ENCODE measurements at places on chromosomes 3 and 15.

GRCh38 chr15:81293728-81294515 is 30.0 kb downstream of the STARD5 start:
- DNase-seq, result no peak

DNA sequence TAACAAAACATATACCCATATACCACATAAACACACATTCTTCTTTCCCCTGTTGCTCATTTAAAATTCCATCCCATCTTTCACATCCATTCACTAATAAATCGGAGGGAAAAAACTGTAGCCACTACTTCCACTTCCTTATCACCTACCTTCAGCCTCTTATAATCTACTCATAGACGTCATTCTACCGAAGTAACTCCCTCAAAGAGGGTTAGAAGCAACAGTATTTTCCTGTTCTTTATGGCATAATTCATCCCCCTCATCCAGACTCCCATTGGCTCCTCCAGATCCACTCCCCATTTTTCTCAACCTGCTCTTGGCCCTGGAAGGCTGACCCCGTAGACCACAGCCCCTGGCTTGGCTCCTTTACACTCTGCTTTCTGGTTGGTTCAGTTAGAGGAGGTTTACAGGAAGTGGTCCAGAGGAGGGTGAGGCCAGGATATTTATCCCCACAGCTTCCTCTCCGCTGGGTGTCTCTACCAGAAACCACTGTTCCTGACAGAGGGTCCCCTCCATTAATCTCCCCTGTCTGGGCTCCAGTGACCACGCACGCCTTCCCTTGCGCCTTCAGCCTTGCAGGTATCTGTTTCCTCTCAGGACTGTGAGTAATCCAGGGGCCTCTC is 46.3 kb downstream of the FMN1 start:
- DNase-seq, result no peak

- no peak for DNase-seq
Observed at GRCh38 chr3:150393745-150394144, 14.4 kb upstream of the TSC22D2 start.

- no peak for DNase-seq
Observed at GRCh38 chr3:42557854-42558253, 23.9 kb downstream of the SEC22C start.

GRCh38 chr3:140499114-140499757 is 178.6 kb upstream of the TRIM42 start:
- no peak for DNase-seq

GRCh38 chr3:186653080-186653707 is 12.6 kb upstream of the HRG start:
- no peak for DNase-seq

DNA sequence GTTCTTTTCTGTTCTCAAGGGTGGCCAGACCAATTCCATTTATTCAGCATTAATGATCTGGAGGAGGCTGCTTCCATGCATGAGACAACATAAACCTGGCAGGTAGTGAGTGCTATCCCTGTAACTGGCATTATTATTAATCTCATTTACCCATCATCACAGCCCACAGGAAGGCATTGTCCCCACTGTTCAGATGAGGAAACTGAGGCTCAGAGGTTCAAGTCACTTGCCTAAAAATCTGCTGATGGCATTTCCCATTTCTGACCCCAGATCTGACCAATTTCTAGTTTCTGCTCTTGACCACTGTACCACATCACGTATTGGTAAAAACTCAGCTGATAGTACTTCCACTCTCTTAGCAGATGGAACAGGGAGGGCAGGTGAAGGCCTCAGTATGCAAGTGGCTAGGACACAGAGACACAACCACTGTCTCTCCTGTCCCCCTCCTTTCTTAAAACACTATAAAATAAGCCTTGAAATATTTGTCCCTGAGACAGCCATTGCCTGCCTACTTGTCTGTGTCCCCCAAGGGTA is 36.1 kb downstream of the TRANK1 start:
- no peak for DNase-seq

GRCh38 chr3:185940951-185941350 is 3.1 kb upstream of the TRA2B start:
- DNase-seq, result no peak

- no peak for DNase-seq
Observed at GRCh38 chr3:133295199-133295901, 104.5 kb upstream of the BFSP2 start.

DNA sequence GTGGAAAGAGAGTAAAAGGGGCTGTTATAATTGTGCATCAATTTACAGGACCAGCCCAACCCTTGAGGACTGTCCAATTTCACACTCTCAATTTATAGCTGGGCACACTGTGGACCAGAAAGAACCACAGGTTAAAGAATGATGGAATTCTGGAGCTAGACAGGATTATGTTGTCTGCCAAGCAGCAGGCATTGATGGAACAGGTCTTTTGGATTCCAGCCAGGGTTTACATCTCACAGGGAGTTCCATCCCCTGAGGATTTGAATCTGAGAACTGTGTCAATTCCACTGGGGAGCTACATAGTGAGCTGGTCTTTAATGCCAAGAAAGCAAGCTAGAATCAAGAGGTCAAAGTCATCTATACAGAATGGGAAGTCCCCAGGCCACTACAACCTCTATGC is 389.5 kb upstream of the WNT5A start:
- no peak for DNase-seq

DNA sequence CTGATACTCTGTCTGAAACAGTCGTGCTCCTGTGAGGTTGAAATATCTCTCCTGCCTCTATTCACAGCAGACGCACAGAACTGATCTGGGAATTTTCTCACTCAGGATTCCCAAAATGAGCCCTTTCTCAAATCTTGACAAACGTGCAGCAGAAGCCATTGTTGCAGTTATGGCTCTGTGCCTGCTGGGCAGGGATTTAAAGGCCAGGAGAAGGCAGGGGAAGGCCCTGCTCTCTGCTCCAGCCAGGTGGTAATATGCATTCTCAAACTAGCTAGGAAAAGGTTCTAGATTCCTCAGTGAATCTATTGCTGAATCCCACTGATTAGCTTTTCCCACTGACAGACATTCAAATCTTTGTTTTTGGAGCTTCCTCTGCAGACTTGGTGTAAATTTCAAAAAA is 2.2 kb downstream of the MINAR1 start:
- DNase-seq, result no peak

DNA sequence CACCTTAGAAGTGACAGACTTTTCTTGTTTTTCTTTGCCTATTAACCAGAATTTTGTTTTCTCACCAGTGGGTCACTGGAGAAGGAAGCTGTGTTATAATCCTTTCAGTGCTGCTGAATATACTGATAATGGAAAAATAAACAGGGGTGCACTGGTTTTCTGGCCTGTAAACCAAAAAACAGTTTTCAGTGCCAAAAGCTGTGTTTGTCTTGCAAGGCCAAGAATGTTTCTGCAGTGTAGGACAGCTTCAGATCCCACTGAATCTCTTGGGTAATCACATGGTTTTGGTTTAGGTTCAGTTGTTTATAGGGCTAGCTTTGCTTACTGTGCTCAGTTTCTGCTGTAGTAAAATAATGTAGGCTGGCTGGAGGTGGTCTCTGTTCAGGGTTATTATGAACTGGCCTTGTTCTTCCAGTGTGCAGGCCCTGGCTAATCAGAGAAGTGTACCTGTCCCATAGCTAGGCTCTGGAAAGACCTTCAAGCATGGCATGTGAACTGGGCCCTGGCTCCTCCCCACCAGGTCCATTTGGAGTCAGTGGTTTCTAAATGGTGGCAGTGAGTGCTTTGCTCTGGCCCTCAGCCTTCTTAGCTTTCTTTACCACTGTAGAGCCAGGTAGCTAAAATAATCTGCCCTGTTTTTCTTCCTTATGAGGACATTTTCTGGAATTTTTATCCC is 18.7 kb downstream of the PDE8A start:
- no peak for DNase-seq

- no peak for DNase-seq
Observed at GRCh38 chr3:123498761-123499160, 49.9 kb upstream of the ADCY5 start.

GRCh38 chr15:99978426-99978825 is 245.2 kb upstream of the LYSMD4 start:
- DNase-seq, result no peak

GRCh38 chr15:58332676-58333400 is 99.0 kb upstream of the LIPC start:
- DNase-seq, result no peak

DNA sequence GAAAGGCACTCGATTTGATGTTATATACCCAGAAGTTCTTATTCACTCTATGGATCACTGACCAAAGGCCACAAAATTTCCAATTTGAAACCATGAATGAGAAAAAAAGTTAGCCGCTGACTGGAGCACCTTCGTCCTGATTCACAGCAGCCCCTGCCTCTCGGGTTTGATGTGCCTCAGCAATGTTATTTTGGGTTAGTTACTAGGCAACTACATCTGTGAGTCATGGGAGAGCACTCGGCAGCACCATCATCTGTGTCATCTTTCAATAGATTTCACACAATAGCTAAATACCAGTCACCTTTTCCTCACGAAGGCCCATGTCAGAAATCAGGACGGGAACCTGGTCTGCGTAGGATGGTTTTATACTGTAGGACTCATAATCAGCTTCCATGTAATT is 269.2 kb downstream of the ZBBX start:
- no peak for DNase-seq

- DNase-seq, result no peak
Observed at GRCh38 chr3:49619649-49620048, 54.5 kb upstream of the APEH start.

GRCh38 chr15:89442671-89443307 is 53.6 kb downstream of the RHCG start:
- DNase-seq, result peak; percentile 62

GRCh38 chr3:46133285-46133684 is 74.8 kb downstream of the CCR1 start:
- no peak for DNase-seq

GRCh38 chr3:72309661-72310418 is 524.9 kb upstream of the PROK2 start:
- DNase-seq, result no peak

- no peak for DNase-seq
Observed at GRCh38 chr15:92922418-92923002, 22.4 kb downstream of the CHD2 start.

DNA sequence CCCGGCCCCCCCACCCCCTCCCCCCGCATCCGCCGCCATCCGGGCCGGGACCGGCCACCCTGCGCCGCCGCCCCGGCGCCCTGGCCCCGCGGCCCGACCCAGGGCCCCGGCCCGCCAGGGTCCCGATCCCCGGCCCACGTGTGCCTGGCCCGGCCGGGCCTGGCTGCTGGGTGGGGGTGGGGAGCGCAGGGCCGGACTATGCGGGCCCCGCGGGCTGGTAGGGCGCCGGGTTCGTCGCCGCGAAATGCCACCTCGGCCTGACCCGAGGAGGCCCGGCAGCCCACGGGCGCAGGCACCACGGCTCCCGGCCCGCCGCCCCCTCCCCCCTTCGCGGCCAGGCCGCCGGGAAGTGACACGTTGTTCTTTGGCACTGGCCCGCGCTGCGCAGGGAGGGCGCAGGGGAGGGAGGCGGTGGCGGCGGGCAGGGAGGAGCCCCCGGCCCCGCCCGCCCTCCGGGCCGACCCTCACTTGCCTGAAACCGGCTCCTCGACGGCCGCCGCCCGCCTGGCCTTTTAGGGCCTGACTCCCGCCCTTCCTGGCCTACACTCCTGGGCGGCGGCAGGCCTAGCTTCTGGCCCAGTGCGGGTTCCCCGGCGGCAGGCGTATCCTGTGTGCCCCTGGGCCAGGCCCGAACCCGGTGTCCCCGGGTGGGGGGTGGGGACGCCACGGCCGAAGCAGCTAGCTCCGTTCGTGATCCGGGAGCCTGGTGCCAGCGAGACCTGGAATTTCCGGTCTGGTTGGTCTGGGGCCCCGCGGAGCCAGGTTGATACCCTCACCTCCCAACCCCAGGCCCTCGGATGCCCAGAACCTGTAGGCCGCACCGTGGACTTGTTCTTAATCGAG is 515 bp downstream of the EIF4G1 start:
- DNase-seq, result peak; percentile 55

GRCh38 chr3:23055733-23056376 is 147.3 kb upstream of the UBE2E2 start:
- no peak for DNase-seq

DNA sequence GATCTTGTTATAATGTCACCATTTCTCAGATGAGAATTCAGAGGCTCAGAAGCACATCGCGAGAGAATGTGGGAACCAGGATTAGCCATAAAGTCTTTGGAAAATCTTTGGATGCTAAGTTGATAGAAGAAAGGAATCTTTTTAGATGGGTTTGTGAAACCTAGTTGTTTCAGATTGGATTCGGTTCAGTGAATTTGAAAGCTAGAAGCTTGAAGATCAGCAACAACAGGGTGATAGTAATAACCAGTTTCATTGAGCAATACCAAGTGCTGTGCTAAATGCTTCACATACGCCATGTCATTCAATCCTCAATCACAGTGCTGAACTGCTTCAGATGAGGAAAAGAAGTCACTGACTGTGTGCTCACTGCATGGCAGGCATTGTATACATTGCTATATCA is 47.4 kb upstream of the MITF start:
- no peak for DNase-seq

DNA sequence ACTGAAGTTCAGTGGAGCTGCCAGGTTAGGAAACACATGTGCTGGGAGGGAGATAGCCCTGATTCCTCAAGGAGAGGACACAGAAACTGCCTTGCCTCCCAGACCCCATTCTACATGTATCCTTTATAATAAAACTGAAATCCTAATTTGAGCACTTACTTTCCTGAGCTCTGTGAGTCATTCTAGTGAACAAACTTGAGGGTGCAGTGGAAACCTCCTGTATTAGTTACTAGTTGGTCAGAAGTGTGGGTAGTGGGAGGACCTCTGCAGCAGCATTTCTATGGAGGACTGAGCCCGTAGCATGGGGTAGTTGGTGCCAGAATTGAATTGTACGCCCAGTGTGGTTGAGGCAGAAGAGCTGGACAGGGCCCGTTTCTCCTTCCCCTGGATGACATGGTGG is 23.9 kb downstream of the ATP1B3 start:
- DNase-seq, result no peak

- no peak for DNase-seq
Observed at GRCh38 chr15:31847961-31848360, 182.4 kb upstream of the CHRNA7 start.

DNA sequence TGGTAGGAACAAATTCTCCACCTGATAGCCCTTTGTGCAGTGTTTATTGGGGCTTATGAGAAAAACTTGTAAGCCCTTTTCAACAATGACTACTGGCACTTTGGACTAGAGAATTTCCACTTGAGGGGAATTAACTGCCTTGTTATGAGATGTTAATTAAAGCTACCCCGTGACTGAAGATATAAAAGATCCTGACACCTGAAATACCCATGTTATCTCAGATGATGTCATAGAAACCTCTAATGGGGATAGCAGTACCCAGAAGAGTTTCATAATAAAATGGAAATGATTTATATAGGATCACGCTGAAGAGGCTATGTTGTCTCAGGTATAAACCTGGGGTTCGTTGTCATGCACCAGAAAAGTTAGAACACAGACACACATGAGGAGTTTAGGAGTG is 14.5 kb upstream of the STAC start:
- no peak for DNase-seq
